ENCODE measurements at places on chromosomes 5 and 9.

- H3K4me1 ChIP-seq, result no peaks in the 10 kb centered on the region
- H3K27me3 ChIP-seq, result no peaks in the 10 kb centered on the region
- no peak overlapping the region for H3K4me3 ChIP-seq
- H3K27ac ChIP-seq, result no peak overlapping the region
Measured at GRCh38 chr9:134335061-134335460, 8.8 kb downstream of the RXRA start.

GRCh38 chr5:152701305-152701949, 296.3 kb upstream of the NMUR2 start:
- no peak for DNase-seq
- peaks cover 2% of the 10 kb centered on the region for H3K36me3 ChIP-seq
- H3K4me3 ChIP-seq, result no peak overlapping the region
- no peak overlapping the region for H3K27ac ChIP-seq
- H3K4me1 ChIP-seq, result no peaks in the 10 kb centered on the region
- no peaks in the 10 kb centered on the region for H3K27me3 ChIP-seq

- H3K4me1 ChIP-seq, result no peaks in the 10 kb centered on the region
- H3K4me3 ChIP-seq, result no peak overlapping the region
- no peaks in the 10 kb centered on the region for H3K27me3 ChIP-seq
- no peak for DNase-seq
- no peaks in the 10 kb centered on the region for H3K36me3 ChIP-seq
Measured at GRCh38 chr9:113632776-113633590, 169.5 kb downstream of the RGS3 start.

- DNase-seq, result no peak
- H3K4me1 ChIP-seq, result peaks cover 7% of the 10 kb centered on the region
- H3K4me3 ChIP-seq, result no peak overlapping the region
- no peaks in the 10 kb centered on the region for H3K36me3 ChIP-seq
- no peak overlapping the region for H3K27ac ChIP-seq
- no peaks in the 10 kb centered on the region for H3K27me3 ChIP-seq
Measured at GRCh38 chr5:31148959-31149475, 44.5 kb upstream of the CDH6 start.

GRCh38 chr9:114694146-114694545, 12.2 kb upstream of the TEX48 start:
- H3K27me3 ChIP-seq, result no peaks in the 10 kb centered on the region
- no peaks in the 10 kb centered on the region for H3K36me3 ChIP-seq
- H3K4me3 ChIP-seq, result no peak overlapping the region
- H3K4me1 ChIP-seq, result no peaks in the 10 kb centered on the region
- no peak for DNase-seq

DNA sequence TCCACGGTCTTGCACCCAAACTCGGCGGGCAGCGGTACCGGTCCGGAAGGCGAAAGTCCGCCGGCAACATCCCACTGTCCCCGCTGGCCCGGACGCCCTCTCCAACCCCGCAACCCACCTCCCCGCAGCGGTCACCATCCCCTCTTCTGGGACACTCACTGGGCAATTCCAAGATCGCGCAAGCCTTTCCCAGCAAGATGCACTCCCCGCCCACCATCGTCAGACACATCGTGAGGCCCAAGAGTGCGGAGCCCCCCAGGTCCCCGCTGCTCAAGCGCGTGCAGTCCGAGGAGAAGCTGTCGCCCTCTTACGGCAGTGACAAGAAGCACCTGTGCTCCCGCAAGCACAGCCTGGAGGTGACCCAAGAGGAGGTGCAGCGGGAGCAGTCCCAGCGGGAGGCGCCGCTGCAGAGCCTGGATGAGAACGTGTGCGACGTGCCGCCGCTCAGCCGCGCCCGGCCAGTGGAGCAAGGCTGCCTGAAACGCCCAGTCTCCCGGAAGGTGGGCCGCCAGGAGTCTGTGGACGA, 33.3 kb downstream of the CD180 start:
- no peak overlapping the region for H3K4me3 ChIP-seq
- peaks cover 3% of the 10 kb centered on the region for H3K36me3 ChIP-seq
- DNase-seq, result peak; percentile 70
- no peak overlapping the region for H3K27ac ChIP-seq
- no peaks in the 10 kb centered on the region for H3K27me3 ChIP-seq

DNA sequence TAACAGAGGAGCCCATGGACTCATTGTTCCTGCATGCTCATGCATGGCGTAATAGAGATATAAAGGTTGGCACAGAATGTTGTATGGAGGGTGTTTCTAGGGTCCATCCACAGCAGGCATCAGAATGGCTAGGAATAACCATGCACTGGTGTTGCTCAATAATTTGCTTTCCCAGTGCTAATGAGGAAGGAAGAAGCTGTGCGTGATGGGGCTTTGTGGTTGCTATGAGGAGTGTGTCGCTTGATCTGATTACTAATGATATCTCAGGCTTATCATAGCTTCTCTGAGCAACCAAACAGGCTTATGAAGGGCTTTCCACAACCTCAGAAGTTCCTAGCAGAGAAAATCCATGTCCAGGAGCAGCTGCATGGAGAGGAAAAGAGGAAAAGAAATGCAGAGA, 151.3 kb upstream of the TRPC7 start:
- no peaks in the 10 kb centered on the region for H3K36me3 ChIP-seq
- H3K27ac ChIP-seq, result no peak overlapping the region
- H3K4me3 ChIP-seq, result no peak overlapping the region
- DNase-seq, result no peak
